ENCODE measurements at places on chromosomes 4 and X.

DNA sequence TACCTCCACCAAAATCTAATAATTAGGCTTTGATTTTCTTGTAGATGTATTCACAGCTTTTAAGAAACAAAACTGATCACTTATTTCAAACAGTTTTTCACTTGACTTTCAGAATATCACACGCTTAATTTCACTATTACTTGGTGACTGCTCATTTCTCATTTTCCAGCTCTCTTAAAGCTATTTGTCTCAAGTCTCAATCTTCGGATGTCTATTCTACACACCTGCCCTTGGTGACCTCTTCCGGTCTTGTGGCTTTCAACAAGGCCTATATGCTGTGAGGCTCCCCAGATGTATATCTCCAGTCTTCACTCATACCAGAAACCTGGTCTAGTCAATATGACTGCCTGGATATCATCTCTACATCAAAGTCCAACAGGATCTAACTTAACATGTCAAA lies 34.9 kb upstream of the ANXA10 start:
- no peak for DNase-seq

DNA sequence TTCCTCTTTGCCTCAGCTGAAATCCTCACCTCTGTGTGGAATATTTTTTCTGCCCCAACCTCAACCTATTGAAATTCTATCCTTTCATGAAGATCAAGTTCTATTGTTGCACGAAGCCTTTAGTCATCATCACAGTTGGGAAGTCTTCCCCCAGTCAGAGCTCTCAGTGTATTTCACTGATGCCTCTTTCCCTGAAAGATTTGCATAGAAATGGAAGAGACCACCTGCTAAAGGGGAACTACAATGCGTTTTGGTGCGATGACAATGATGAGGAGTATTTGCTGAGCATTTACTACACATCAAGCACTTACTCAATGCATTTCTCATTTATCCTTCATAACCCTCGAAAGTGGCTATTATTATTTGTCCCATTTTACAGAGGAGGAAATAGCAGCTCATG lies 151.2 kb upstream of the KLF3 start:
- DNase-seq, result no peak

- DNase-seq, result no peak
Observed at GRCh38 chrX:21747558-21747957, 10.4 kb downstream of the SMPX start.

DNA sequence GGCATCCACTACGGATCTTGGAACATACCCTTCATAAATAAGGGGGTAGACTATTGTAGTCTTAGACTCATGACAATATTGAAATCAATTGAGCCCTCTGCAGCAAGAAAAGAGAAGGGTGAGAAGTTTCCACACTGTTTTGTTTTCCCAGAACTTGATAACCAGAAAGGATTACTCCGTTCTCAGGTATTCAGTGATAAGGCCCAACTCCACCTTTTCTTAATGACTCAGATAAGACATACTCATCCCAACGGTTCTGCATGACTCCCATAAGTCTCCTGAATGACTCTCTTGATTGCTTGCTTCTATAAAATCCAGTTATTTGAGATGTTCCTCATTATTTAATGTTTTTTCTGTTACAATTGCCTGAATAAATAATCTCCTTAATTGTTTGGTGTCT lies 111.7 kb downstream of the PABPC4L start:
- no peak for DNase-seq

All from activated CD4-positive, alpha-beta T cell treated with anti-CD3 and anti-CD28 coated beads, Interleukin-2, amount 50 U/mL, for 16 hours (primary cell).